GM12891 (cell line): ENCODE measurements at places on chromosomes 3 and 15.

- DNase-seq: no peak
These were observed 166.2 kb downstream of the LRTM1 start for GRCh38 chr3:54761637-54762036.

DNA sequence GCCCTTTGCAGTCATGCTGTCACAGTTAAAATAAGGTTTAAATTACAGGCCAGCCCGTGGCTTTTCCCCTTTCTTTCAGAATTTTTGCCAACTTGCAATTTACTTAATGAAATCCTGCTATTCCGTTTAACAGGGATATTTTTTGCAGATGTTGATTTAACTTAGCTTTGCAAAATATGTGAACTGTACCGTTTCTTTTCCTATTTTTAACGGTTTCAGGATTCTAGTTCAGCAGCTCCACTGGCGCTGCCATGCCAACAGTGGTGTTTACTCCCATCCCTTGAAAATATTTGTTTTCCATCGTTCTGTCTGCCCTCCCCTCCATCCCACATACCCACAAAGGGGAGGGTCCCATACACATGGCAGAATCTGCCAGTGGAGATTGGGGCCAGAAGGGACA is 54.3 kb downstream of the SMAD6 start:
- DNase-seq: no peak

- DNase-seq: no peak
These were observed 62.3 kb upstream of the CPOX start for GRCh38 chr3:98655666-98656065.

DNA sequence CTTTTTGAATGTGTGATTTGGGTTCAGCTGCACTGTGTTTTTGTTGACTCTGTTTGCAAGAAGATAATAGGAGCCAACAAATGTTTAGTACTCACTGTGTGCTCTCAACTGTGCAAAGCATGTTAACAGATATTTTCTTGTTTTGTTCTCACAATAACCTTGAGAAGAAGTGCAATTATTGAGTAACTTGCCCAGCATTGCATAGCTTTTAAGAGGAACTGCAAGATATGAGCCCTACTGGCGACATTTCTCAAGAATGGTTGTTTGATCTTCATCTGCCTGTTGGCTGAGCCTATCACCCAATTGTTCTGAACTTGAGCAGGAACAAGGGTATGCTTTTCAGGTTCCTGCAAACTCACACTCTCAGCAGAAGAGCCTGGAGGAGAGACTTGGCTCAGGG is 43.4 kb upstream of the AGBL1 start:
- DNase-seq: no peak

GRCh38 chr3:157226173-157226847 is 66.4 kb upstream of the CCNL1 start:
- no peak for DNase-seq

DNA sequence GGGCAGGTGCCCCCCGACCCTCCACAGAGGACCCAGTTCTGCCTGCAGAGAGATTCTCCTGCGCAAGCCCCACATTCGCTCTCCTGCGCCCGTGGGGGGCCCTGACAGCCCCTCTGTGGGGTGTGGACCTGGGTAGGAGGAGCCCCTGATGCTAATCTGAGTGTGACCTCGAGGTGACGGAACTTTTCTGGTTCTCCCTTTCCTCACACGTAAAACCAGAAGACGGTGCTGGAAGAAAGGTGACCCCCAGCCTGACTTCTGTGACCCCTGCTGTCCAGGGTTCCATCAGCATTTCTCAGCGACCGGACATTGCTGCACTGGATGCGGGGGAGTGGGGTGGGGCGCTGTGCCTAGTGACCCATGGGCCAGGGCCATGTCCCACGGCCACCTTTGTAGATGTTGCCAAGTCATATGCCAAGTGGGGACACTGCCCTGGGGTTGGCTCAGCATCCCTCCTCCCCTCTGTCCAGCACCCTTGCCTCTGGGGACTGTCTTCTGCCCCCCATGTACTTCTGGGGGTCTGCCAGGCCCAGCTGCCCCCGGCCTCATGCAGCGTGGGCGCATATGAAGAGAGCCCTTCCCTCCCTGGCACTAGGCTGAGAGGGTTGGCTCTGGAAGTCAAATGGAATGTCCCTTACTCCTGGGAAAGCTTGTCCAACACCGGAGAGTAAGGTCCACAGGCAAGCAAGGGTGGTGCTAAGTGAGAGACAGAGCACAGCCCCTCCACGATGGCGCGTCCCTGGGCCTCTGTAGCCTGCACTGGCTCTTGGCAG is 129.1 kb upstream of the MEF2A start:
- DNase-seq: no peak

- DNase-seq: no peak
These were observed 200.0 kb upstream of the CBLB start for GRCh38 chr3:106068795-106069194.
